ENCODE measurements at places on chromosomes 7 and 10.
A peak's percentile ranks its signal among the peaks of the same experiment; 100 is the strongest.

DNA sequence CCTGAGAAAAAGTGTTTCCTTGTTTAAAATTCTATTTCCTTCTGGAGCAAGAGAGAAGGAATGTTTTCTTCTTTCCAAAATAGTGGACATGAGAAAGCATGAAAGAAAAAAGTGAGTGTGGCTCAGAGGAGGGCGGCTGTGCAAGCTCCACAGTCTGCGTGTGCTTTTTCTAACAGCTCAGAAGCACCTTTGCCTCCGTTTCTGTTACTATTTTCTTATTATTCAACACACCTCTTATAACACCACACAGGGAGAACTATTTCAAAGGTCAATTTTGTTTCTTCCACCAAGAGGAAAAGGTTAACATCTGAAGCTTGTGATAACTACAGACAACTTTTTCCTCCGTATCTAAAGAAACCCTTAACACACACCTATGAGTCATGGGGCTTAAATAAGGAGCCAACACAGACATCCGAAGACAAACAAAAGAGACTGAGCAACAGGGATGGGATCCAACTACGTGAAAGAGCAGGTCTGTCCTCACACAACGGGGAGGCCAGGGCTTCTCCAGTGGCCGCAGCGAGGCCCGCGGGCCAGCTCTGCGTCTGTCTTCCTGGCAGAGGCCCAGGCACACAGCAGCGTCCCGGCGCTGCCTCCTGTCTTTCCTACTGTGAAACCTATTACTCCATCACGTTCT, 36.2 kb upstream of the NCAPG2 start:
- no peak for DNase-seq

DNA sequence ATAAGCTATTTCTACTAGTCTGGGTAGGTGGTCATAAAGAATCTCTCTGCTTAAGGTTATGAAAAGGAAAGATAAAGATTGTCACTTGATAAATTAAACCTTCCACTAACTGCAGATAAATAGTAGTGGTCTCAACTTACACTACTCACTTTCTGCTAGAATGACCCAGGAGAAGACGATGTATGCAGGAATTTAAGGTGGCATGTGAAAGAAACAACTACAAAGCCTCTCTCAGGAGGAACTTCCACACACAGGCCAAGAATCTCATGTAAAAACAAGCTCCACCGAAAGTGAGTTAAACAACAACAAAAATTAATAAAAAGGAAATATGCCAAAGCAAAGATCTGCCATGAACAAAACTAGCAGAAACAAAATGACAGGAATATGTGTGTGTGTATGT, 165.4 kb downstream of the CDC14C start:
- no peak for DNase-seq

GRCh38 chr10:35780970-35781642, 139.0 kb upstream of the FZD8 start:
- no peak for DNase-seq

DNA sequence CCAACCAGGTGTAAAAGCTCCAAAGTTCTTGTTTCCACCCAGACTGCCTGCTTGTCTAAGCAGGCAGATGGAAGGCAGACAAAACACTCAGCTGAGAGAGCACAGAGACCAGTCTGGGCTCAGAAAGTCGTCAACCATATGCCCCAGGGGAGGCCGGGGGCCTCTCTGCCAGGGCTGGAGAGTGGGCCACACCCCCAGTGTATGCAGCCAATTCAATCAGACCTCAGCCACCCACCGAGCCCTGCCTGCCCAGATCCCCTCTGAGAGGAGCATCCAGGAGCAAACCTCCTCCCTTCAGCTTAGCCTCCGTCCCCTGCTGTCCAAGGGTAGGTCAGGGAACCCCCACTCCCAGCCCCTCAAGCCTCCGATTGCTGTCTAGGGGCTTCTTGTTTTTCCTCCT, 196.3 kb downstream of the LSM5 start:
- no peak for DNase-seq

GRCh38 chr10:6579183-6579903, 733 bp downstream of the PRKCQ start:
- no peak for DNase-seq

DNA sequence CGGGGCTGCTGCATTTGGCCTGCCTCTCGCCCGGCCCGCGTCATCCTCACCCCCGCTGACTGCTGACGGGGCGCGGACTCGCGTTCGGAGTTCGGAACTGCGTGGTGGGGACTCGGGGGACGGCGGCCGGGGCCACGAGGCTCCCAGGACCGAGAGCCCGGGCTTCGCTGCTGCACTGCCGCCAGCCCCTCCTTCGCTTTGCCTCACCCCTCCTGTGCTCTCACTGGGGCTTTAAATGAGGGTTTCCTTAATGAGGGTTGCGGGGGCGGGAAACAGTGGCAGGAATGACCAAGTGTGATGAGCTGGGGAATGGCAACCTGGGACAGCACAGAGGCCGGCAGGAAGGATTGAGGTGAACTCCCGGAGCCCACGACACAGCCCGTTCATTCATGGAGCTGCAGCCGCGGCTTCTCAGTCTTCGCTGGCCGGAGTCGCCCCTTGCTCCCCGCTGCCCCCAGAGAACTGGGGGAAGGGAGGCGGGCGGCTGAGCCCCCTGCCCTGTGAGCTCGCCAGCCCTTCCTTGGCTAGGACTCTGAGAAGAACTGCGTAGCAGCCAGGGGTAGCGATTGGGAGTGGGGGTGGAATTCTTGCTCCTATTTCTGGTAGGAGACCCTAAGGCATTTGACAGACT, 1.5 kb upstream of the LRRC4 start:
- DNase-seq: peak; percentile 29

- DNase-seq: no peak
These were observed 768.0 kb upstream of the PHF14 start for GRCh38 chr7:10205696-10206095.

- DNase-seq: no peak
These were observed 43.6 kb upstream of the CYP2C18 start for GRCh38 chr10:94639902-94640301.

DNA sequence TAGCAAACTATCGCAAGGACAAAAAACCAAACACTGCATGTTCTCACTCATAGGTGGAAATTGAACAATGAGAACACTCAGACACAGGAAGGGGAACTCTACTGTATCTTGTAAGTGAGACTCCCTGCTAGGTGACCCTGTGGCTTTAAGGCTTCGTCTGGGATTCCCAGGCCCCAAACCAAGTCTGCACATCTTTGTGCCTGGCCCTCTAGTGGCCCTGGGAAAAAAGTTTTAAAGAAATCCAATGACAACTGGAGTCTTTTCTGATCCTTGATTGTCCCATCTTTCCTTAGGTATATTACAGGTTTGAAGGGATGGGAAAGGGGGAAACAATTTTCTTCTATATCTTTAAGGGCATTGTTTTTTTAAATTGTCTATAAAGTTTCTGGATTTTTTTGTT, 10.6 kb upstream of the LIPM start:
- DNase-seq: no peak

DNA sequence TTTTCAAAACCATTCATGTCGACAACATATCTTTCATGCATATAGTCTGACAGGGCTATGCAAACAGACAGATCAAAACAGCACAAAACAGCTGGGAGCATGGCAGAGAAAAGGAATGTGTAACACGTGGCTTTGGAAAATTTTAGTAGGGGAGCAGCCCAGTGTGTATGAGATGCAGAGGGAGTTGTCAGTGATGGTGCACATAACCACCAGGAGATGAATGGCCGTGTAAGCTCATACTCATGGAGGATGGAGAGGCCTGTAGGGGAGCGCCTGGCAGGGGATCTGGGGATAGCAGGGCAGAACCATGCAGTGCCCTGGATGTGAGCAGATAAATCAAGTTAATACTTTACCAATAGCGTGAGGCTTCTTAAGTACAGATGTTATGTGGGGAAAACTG, 45.7 kb downstream of the RHOBTB1 start:
- DNase-seq: no peak

DNA sequence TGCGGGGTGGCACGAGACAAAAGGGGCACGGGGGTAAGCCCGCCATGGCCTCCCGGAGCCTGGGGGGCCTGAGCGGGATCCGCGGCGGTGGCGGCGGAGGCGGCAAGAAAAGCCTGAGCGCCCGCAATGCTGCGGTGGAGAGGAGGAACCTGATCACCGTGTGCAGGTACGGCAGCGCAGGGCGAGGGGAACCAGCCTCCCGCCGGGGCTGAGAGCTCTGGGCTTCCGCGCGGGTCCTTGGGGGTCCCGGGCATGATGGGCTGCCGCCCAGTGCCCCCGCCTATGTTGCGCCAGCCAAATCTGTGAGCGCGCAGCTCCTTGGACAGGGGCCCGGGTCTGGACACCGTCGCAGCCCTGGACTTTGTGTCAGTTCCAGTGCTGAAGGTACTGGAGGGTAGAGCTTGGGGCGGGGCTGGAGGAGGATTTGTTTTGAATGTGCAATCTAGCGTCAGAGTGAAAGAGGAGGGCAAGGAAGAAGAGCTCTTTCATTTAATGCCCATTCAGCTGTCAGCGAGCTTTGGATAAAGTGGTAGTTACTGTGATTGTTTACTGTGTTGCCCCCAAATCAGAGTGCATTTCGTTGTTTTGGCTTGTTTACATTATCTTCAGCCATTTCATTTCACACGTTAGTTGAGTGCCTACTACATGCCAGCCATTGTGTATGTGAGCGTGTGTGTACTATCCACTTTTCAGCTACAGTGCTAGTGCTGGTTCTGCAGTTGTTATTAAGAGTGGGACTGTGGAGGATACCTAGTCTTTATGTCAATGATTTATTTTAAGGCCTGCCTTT, 777 bp downstream of the RUNDC3B start:
- peak; percentile 55 for DNase-seq

GRCh38 chr7:98387544-98388226, 13.2 kb downstream of the BAIAP2L1 start:
- DNase-seq: no peak

DNA sequence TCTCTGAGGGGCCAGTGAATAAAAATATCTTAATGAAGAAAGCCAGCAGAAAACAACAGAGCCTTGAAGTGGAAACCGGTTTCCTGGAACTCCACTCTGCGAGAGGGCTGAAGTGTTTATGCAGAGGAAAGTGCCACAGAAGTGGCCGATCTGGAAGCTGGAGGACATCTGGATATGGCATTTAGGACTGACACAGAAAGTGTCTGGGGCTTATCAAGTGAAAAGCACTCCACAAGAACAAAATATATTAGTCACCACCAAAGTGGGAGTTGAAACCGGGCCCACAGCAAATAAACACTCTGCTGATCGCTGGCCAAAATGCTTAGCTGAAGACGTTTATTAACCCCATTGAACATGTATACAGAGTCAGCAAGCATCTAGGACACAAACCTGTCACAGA, 7.8 kb downstream of the NOD1 start:
- no peak for DNase-seq

GRCh38 chr10:63759335-63759734, 238.1 kb downstream of the REEP3 start:
- no peak for DNase-seq

GRCh38 chr7:18835001-18835690, 282.3 kb downstream of the TWIST1 start:
- DNase-seq: no peak

DNA sequence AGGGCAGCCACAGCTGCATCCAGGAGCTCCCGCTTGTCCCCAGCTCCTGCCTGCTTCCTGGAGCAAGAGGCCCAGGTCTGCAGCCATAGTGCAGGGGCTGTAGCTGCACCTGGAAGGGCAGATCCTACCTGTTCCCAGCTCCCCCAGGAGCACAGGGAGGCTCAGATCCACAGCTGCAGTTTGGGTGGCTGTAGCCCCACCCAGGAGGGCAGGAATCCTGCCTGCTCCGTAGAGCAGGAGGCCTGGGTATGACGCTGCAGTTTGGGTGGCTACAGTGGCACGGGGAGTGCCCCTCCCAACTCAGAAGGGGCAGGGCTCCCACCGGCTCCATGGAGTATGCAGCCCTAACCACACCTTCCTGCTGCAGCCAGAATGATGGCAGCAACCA, 26.7 kb upstream of the CDCA7L start:
- DNase-seq: no peak

DNA sequence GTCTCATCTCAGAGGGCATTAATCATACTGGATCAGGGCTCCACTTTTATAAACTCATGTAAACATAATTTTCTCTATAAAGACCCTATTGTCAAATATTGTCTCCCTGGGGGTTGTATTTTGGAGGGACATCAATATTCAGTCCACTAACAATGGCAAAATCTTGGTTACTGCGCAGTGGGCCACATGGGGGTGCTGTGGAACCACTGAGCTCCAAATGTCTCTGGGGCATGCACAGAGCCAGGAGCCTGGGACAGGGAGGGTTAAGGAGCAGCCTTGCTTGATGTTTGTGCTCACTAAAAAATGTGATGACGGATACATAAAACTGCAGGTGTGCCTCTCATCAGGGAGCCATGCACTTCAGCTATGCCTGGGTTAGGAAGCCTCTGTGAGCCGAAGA, 62.1 kb upstream of the PRSS58 start:
- peak; percentile 54 for DNase-seq

GRCh38 chr10:78687626-78688025, 381.1 kb upstream of the ZMIZ1 start:
- DNase-seq: no peak

DNA sequence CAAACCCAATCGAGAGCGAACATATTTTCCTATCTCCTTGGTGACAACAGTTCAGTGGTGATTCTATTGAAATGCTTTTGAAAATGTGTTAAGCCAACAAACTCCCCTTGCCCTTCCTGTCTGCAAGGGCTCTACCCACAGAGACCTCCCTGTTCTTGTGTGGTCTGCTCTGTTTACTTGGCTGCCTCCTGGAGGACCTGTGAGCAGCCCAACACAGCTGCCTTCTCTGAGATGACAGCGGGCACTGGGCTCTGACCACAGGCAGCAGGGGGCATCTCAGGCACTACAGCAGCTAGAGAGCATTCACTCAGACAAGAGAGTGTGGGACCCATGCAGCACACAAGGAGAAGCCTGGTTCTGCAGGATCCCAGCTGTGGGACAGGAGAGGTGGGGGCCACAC, 416.4 kb downstream of the TCERG1L start:
- DNase-seq: no peak

DNA sequence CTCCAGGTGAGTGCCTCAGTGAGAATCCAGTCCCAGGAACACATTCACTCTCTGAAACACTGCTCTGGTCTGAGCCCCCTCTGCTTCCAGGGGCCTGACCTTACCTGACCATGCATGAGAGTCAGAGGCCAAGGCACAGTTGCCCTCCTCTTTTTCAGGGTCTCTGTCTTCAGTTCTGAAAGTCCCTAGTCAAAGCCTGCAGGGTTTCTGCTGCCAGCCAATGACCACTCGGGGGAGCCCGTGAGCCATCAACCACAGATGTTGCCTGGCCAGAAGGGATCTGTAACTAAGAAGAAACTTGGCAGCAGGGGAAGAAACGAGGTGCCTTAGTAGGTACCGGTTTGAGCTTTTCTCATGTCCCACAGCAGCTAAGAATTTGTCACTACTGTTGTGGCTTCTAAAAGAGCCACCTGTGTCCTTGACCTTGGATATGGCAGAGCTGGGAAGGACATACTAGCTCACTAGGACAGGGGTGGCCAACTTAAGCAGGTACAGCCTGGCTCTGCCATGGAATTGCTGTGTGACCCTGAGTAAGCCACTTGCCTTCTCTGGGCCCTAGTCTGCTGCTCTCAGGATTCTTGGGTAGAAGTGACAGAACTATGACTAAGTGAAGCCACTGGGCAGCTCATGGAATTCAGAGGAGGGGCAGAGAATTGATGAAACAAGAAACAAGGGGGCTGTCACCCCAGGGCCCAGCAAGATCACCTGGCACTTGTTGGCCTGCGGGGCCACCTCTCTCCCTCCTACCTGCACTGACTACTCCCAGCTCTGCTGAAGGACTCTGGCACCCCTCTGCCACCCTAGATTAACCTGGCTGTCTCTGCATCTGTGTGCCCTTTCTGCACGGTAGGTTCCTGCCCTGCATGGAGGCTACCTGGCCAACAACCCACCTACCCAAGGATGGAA, 83.8 kb upstream of the GPR26 start:
- DNase-seq: peak; percentile 60
